ENCODE measurements at places on chromosomes 6 and 20. TPM values are rescaled to one million over a fixed set of nuclear protein-coding genes. Genes with fewer than 3 reads are reported as not detected.

Gene HLA-DQA1
- not detected for total RNA-seq

Gene DEFB132
- not detected for total RNA-seq

Gene HECA
- 26.6 TPM for total RNA-seq

Gene HCRTR2
- not detected for total RNA-seq

Gene RNF182
- 3.8 TPM for total RNA-seq

Gene FOXF2
- total RNA-seq, result 55.7 TPM

Gene FNDC11
- total RNA-seq, result 1.8 TPM

Gene PHACTR3
- total RNA-seq, result not detected

Gene STMND1
- total RNA-seq, result not detected

Gene DPPA5
- total RNA-seq, result not detected

Gene CTAGE9
- total RNA-seq, result not detected

Gene DCDC2
- total RNA-seq, result not detected

Gene RCAN2
- total RNA-seq, result 2.2 TPM

Gene SPEF1
- total RNA-seq, result 0.15 TPM

Gene SLC22A7
- not detected for total RNA-seq

Gene HLA-DQB1
- not detected for total RNA-seq

Gene PNRC1
- total RNA-seq, result 68.5 TPM

Gene SUMO4
- total RNA-seq, result 1.7 TPM

Gene SLC17A1
- not detected for total RNA-seq

Gene BCL2L1
- 87.5 TPM for total RNA-seq

Gene PNPLA1
- total RNA-seq, result not detected

Gene SLC22A2
- not detected for total RNA-seq

Gene LZTS3
- total RNA-seq, result 10.4 TPM

Gene PXDC1
- 48.8 TPM for total RNA-seq

Gene DNPH1
- 78.0 TPM for total RNA-seq

Gene ULBP3
- 28.4 TPM for total RNA-seq

Gene RIPOR2
- total RNA-seq, result 0.83 TPM

Gene KCNK5
- total RNA-seq, result not detected

Gene ZNF334
- total RNA-seq, result 1.6 TPM

Gene TNFRSF6B
- total RNA-seq, result 66.5 TPM

Gene SPINT3
- total RNA-seq, result not detected

Gene FRMD1
- not detected for total RNA-seq

Gene RAET1E
- total RNA-seq, result 2.2 TPM

Gene CAGE1
- 0.17 TPM for total RNA-seq

Data from smooth muscle cell of trachea (primary cell).